ENCODE measurements at places on chromosomes 2 and 18.

GRCh38 chr2:102925003-102925402 is 163.2 kb downstream of the TMEM182 start:
- no peak for DNase-seq

- no peak for DNase-seq
These were observed 214.4 kb upstream of the TMEM200C start for GRCh38 chr18:6109743-6110142.

DNA sequence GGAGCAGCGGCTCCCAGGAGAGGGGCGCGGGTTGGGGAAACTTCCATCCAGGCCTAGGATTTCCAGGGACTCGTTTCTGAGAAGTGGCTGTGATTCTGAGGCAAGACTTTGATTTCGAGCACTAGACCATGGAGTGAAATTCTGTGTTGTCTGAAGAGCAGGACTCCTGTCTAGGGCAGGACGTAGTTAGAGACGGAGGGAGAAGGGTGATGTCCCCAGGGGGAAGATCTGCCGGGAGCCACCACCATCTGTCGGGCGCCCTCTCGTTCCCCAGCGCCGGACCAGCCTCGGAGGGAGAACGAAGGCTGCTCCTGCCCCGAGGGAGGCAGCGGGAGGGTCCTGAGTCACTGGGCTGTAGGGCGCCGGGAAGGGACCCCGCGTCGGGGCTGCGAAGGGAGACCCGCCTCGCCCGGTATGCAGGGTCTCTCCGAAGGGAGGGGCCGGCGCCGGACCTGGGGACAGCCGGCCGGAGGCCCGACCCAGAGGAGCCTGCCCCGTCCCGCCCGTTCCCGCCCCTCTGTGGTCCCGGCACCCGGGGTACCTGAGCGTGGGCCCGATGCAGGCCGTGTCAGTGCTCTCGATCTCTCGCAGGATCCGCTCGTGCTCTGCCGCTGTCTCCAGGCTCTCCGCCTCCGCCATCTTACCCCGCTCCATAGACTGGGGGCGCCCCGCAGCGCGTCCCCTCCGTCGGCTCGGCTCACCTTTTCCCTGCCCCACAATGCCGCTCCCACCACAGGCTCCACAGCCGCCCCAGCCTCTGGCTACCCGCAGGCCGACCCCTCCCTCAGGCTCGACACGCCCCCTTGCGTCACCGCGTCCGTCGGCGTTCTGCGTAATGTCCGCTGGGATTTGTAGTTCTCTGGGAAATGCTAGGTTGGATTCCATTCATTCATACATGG is at the start of gene EXOC6B:
EXOC6B (minus strand) TSS at position 777 of the 899 bp plus-strand sequence.
- DNase-seq: peak; percentile 99

- no peak for DNase-seq
These were observed 10.6 kb downstream of the POU3F3 start for GRCh38 chr2:104864280-104865095.

DNA sequence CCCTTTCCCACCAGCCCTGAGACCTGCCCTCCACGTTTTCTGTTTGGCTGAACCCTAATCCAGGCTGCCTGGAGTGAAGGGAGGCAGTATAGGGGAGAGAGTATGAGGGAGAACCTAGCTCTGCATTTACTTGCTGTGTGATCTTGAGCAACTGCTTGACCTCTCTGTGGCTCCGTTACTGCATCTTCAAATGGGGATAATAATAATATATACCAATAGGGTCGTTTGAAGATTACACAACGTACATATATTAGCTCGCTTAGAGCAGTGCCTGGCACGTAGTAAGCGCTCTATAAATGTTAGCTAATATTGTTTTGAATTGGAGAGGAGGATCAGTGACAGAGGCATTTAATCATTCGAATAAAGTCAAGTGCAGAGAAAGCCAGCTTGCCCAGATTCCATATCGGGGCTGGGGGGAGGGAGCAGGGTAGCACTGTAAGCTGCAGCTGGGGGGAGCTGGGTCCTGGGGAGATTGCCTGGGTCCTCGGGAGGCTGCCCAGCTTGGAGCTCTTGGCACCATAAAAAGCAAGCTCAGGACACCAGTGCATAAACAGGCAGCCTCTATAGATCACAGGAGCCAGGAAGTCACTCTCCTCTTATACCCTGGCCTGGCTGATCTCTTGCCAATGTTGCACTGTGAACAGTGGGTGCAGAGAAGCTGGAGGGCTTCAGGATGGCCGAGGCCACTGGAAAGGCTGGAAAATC is 19.1 kb downstream of the KCNK3 start:
- DNase-seq: no peak

GRCh38 chr2:28587526-28588291 is 91.8 kb downstream of the PLB1 start:
- DNase-seq: no peak

All from WTC11 (cell line).